ENCODE measurements at places on chromosomes 16 and 17.

GRCh38 chr17:42980766-42981397, 517 bp downstream of the RUNDC1 start:
- DNase-seq: peak; percentile 24

- DNase-seq: no peak
Measured at GRCh38 chr17:80029258-80029974, 6.3 kb downstream of the TBC1D16 start.

GRCh38 chr17:29145289-29146073, 34.7 kb downstream of the MYO18A start:
- peak; percentile 26 for DNase-seq

DNA sequence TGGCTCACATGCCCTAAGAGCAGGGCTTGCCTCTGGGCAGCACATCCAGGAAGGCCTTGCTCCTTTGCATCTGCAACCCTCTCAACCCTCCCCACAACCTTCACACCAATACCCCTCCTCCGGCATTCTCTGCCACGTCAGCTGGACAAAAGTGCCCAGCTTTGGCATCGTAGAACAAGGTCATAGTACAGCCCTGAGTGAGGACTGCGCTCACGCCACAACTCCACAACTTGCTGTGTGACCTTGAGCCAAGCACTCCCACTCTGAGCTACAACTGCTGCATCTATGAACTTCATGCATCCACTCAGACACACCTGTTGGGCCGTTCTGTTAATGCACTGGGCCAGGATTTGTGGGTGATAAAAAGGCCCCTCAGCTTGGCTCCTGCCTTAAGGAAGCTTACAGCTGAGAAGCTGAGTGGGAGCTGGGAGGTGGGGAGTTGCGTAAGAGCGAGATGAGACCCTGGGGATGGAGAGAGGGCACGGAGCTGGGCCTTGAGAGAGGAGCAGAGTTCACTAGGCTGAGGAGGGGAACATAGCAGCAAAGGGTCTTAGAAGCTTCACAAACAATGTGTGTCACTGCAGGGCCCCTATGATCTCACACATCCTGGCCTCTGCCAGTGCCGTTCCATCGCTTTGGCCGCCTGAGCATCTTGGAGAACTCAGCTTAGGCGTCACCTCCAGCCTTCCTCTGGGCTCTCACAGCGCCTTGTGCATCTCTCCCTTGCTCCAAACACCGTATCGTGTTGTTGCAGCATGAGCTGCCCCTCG, 8.6 kb upstream of the MRC2 start:
- DNase-seq: no peak

GRCh38 chr16:1963806-1964505, 670 bp downstream of the RPS2 start:
- peak; percentile 27 for DNase-seq

DNA sequence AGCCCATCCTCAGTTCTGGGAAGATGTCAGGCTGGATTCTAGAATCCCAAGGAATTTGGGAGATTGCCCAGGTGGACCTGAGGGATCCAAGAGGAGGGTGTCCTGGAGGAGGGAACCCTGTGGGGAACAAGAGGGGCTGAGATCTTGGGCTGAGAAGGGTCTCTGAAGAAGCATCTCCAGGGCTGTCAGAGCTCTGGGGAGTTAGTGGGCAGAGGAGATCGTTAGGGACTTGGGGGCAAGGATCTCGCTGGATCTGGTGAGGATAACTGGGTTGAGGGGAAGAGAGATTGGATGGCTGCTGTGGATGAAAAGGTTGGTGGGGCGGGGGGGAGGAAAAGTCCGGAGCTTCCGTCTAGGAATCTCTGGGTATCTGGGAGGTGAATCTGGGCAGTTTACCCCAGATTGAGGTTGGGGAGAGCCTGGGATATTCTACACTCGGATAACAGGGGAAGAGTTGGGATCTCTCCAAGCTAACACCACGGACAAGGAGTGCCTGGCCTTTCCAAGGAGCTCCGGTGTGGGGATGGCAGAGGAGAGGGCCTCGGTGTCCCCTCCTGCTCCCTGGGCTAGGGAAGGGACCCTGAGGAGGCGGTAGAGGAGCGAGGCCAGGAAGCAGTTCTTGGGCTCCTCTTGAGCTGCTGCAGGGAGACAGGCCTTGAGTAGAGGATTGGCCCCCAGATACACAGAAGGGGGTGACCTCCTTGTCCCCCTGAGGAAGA, 1.7 kb downstream of the FBXL19 start:
- DNase-seq: no peak

- DNase-seq: no peak
Measured at GRCh38 chr17:77254951-77255825, 114.4 kb downstream of the SEC14L1 start.

- peak; percentile 85 for DNase-seq
Measured at GRCh38 chr16:66552286-66553177, at the start of gene CKLF. Gene CKLF, plus strand, starts transcription at chr16:66552576. Its CDS starts 140 bp downstream, at chr16:66552716.

- no peak for DNase-seq
Measured at GRCh38 chr17:45319239-45319703, 2.5 kb upstream of the MAP3K14 start.

DNA sequence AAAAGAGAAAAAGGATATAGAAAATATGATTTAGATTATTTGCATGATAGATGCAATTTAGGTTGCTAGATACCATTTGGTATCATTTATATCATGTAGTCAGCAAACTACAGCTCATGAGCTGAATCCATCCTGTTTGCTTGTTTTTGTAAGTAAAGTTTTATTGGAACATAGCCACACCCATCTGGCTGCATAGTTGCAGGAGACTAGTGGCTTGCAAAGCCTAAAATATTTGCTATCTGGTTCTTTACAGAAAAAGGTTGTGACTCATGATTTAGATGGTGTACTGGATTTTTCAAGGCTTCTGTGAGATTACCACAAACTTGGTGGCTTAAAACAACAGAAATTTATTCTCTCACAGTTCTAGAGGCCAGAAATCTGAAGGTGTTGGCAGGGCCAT, 49.9 kb downstream of the MAP2K4 start:
- DNase-seq: no peak

GRCh38 chr17:39702901-39703893, 3.3 kb downstream of the ERBB2 start:
- DNase-seq: no peak

- DNase-seq: no peak
Measured at GRCh38 chr16:2706085-2706484, 13.9 kb downstream of the PRSS27 start.

- no peak for DNase-seq
Measured at GRCh38 chr16:31869511-31870201, 4.0 kb upstream of the ZNF267 start.

- no peak for DNase-seq
Measured at GRCh38 chr16:21719283-21719682, 55.5 kb downstream of the OTOA start.

- DNase-seq: no peak
Measured at GRCh38 chr17:51261024-51261963, 948 bp downstream of the UTP18 start.

- no peak for DNase-seq
Measured at GRCh38 chr17:44093231-44093900, 22.8 kb downstream of the G6PC3 start.

- DNase-seq: no peak
Measured at GRCh38 chr16:49458656-49459445, 85.2 kb downstream of the C16orf78 start.

DNA sequence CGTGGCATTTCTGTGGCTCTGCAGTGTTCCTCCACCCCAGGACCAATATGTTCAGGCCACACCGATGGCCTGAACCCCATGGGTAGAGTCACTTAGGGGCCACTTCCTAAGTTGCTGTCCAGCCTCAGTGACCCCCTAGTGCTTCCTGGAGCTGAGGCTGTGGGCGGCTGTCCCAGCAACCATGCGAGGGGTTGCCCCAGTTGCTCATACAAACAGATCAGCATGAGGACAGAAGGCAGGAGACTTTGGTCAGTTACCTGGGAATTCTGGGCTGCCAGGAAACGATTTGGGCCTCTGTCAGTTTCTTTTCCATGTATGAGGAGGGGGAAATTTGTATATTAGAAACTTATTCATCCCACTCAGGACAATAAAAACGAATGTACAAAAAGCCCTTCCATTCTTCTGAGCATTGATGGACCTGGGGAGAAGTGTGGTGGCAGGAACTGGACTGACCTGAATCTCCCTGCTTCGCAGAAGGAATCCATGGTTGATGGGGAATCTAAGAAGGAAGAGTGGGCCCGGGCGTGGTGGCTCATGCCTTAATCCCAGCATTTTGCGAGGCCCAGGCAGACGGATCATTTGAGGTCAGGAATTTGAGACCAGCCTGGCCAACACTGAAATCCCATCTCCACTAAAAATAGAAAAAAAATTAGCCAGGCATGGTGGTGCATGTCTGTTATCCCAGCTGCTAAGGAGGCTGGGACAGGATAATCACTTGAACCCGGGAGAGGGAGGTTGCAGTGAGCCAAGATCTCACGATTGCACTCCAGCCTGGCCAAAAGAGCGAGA, 4.9 kb upstream of the IL32 start:
- DNase-seq: no peak

GRCh38 chr16:87681981-87682570, 79.8 kb downstream of the JPH3 start:
- DNase-seq: no peak

- DNase-seq: no peak
Measured at GRCh38 chr17:78527345-78527744, 49.9 kb downstream of the DNAH17 start.

DNA sequence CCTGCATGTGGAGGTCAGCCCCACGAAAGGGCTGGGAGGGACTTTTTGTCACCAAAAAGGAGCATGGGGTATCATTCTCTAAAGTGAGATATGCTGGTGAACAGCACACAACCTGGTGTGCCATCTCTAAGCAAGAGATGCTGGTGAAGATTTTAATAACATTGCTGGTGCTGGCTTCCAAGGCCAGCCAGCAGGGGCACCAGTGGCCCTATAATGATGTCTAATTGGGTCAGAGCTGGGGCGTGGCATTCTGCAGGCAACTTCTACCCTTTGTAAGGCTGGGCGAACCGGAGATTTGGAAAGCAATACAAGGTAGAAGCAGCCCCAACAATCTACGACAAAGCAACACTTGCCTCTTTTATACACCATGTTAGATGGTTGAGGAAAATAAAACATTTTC, 16.8 kb downstream of the SDR42E1 start:
- DNase-seq: no peak

DNA sequence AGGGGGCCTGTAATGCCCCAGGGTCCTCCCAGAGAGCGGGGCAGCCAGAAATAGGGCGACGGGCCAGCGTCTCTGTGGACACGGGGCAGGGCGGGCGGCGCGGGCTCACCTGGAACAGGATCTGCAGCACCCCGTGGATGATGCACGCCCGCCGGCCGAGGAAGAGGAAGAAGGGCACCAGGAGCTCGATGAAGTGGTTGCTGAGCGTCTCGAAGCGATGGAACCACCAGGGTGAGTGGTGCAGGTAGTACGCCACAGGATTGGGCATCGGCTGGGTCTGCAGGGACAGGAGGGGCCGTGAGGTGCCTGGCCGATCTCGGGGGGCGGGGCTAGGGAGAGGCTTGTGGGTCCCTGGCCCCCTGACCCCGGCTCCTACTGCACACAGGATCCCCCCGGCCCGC, 78.9 kb upstream of the GNG13 start:
- DNase-seq: no peak

GRCh38 chr16:4315186-4316107, at the start of gene GLIS2:
Gene GLIS2, plus strand, starts transcription at chr16:4316067. Its CDS starts 16,214 bp downstream, at chr16:4332281.
- DNase-seq: peak; percentile 84

DNA sequence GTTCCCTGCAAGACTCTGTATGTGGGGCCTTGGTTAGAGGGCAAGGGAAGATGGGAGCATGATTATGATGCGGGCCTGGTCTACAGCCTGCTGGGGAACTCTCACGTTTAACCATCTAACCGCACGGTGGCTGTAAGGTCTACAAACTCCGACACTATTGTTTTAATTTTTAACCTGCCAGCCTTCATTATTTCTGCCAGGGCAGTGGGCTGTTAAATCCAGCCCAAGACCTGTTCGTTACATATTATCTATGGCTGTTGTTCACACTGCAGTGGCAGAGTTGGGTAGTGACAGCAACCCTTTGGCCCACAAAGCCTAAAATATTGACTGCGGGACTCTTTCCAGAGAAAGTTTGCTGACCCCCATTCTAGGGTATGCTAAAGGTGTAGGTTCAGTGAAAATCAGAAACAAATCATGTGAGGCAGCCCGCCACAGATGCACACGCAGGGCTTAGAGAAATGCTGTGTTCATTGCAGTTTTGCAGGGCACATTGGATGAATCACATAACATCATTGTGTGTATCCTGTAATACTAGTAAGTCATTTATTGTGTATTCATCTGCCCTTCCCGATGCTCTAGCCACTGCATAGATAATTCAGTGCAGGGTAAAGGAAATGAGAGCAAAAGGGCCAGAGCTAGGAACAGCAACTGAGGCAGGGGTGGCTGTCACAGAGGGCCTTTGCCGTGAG, 14.3 kb downstream of the SNX29 start:
- no peak for DNase-seq

DNA sequence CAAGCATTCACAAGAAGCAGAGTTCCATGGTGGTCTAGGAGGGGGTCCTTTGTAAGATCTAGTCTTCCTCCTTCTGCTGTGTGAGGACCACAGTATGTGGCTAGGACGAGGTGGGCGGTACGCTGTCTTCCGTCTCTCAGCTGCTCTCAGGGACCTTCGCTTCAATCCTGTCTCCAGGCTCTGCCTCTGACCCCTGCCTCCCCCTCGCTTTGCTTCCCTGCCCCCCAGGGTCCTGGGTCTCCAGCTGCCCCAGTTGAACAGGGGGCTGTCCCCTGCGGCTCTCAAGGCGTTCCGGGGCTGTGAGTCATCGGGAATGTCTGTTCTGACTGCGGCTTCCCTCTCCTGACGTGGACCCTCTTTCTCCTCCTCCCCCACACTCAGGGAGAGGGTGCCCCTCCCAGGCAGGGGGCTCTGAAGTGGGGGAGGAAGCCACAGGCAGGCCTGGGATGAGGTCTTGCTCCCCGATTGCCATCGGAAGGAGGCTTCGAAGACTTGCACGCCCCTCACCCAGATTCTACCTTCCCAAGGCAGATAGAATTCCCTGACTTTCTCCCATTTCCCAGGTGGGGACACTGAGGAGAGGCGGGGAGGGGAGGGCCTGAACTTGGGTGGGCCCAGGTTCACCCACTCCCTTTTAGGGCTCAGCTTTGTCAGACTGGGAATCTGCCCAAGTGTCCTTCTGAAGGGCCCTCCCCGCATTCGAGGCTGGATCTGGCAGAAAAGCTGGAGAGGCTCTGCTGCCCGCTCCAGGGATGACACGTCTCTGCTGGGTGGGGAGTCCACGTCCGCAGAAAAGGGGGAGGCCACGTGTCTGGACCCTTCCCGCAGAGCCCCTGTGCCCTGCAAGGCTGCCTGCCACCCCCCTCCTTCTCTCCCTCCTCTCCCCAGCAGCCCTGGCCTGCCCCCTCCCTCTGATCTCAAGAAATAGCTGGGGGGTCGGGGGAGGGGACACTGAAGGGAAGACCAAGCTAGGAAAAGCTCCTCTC, 9.1 kb upstream of the COL1A1 start:
- DNase-seq: no peak

DNA sequence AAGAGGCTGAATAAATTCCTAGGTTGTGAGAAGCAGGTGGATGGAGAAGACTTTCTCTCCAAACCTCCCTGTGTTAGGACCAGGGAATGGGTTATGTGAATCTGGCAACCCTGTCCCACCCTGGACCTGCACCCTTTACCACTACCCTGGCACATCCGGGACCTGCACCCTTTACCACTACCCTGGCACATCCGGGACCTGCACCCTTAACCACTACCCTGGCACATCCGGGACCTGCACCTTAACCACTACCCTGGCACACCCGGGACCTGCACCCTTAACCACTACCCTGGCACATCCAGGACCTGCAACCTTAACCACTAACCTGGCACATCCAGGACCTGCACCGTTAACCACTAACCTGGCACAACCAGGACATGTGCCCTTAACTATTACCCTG, 207.0 kb upstream of the CACNG3 start:
- DNase-seq: no peak

All from NCI-H1930 (cell line).